Heart left ventricle (tissue), 16 donors: ENCODE measurements at places on chromosomes 12 and 14.

DNA sequence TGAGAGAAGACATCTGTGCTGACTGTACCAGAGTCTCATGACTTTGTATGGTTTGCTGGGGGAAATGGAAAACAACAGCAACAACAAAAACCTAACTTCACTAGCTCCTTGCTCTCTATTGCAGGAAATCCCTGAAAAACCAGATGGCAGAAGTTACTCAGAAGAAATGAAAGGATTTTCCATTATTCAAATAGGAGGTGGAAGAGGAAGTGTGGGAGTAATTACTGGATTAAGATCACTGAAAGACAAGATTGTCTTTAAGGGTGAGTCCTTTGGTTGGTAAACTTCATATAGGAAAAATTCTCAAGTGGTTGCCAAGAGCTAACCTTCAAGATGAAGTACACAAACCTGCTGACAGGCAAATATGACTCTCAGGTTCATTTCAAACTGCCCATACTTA, 391.9 kb upstream of the ATP2B1 start:
- DNase-seq = no peak

DNA sequence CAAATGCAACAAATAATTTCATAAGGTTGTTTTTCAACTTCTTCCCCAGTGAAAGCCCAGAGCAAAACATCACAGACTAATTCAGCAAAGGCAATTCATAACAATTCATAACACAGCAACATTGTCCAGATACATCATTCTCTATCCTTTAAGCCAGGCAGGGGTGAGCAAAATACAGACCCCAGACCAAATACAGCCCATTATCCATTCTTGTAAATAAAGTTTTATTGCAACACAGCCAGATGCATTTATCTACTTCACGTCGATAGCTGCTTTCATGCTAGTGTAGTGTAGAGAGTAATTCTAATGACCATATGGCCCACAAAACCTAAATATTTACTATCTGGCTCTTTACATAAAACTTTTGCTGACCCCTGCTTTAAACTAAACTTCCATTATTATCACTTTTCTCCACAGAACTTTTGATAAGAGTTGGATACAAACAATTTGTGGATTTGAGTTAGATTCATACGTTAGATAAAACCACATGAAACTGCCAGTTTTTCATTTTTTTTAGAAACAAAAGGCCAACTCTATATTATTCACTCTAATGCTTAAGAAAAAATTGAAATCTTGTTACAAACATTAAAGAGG, 174.4 kb downstream of the DUSP6 start:
- DNase-seq = no peak

DNA sequence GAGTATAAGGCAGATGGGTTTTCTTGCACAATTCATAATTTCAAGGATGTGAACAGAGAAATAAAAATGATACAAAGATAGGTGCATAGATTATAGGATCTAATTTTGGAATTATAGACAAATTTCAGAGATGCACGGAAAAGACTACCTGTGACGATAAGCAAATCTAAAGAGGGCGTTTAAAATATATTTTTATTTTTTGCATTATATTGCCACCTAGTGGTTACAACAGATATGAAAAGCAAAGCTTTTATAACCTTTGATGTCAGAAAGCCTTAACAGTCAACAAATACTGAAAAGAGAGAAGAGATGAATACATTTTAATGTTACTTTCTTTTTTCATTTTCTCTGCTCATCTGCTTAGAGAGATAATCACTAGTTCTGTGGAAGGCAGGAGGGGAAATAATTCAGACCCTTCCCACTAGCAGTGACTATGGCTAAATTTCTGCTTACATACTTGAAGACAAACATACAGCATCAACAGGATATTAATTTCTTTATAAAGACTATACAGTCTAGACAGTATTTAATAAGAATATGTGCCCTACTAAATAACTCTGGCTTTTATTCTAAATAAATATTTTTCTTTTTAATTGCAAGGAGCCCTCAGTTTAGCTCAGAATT, 46.3 kb downstream of the NTS start:
- no peak for DNase-seq

DNA sequence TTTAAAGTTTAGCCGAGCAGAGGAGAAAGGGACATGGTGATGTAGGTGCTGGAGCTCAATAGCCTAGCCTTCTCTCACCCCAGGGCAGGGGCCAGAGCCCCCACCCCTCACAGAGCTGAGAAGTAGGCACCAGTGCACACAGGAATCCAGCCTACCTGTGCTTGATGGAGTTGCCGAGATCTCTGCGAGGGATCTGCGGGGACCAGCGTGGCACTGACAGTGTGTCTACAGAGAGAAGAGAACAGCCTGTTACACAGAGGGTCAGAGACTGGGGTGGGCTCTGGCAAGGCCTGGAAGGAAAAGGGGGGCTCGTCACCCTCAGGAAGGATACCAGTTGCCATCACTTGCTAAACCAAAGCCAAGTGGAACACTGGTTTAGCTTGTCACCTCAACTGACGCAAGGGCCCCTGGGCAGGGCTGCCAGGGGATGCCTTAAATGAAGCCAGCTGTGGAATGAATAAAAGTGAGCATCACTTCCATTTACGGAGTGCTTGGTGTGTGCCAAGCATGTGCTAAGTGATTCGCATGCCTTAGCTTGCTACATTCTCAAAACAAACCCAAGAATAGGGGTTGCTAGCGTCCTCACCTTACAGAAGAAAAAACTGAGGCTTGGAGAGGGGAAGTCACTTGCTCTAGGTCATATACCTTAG, 220.8 kb upstream of the NOS1 start:
- DNase-seq = no peak

DNA sequence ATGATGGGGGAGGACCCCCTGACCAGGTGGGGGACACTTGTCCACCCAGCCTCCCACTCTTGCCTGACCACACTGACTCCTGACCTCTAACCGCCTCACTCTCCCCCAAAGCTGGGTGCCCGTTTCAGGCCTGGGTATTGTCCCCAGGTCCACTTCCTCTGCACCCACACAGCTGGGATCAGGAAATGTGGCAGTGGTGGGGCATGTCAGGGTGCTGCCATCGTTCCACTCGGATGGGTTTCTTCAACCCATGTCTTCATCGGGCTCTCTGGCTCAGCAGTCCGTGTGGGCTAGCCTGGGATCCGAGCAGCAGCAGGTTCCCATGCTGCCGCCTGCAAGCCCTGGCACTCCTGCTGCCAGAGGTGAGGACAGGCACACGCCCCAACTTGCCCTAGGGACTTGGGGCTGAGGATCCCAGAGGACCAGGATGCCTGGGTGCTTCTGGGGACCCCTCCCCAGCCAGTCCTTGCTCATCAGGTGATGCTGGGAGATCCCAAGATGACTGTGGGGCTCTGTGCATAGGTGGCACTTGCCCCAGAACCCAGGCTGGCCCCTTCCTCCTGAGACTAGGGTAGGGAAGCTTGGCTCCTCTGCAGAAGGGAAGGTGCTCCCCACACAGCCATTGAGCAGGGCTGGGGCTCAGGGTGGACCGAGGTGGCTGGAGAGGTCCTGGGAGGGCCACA, 2.9 kb upstream of the CLBA1 start:
- DNase-seq = no peak

GRCh38 chr14:53331247-53331646, 178.1 kb upstream of the DDHD1 start:
- DNase-seq = no peak

- DNase-seq = no peak
These were observed 131.8 kb upstream of the CPSF6 start for GRCh38 chr12:69107541-69107940.

GRCh38 chr12:53829130-53829819, 77.5 kb upstream of the CISTR start:
- no peak for DNase-seq

DNA sequence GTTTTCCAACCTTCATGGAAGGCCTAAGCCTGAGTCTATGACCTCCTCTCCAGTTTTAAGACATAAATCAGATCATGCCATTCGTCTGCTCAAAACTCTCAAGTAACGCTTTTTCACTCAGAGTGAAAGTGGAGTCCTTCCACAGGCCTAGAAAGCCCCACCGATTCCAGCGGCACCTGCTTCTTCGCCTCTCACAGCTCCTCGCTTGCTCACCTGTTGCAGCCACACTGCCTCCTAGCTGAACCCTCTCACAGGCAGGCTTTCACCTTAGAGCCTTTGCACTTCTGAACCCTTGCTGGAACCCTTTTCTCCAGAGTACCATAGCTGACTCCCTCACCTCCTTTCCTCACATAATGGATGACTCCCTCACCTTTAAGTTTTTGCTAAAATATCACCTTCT, 301.1 kb downstream of the ZFP36L1 start:
- no peak for DNase-seq
